ENCODE measurements at places on chromosomes 3 and 15. TPM values are rescaled to one million over a fixed set of nuclear protein-coding genes. Genes with fewer than 3 reads are reported as not detected.

GRCh38 chr3:156675830-156676767, 1.7 kb downstream of the TIPARP start:
- H3K4me3 ChIP-seq = peak overlapping the region; percentile 88
- DNase-seq = no peak
- H3K27me3 ChIP-seq = no peaks in the 10 kb centered on the region
- peak overlapping the region; percentile 96 for H3K27ac ChIP-seq
- peaks cover 23% of the 10 kb centered on the region for H3K36me3 ChIP-seq

DNA sequence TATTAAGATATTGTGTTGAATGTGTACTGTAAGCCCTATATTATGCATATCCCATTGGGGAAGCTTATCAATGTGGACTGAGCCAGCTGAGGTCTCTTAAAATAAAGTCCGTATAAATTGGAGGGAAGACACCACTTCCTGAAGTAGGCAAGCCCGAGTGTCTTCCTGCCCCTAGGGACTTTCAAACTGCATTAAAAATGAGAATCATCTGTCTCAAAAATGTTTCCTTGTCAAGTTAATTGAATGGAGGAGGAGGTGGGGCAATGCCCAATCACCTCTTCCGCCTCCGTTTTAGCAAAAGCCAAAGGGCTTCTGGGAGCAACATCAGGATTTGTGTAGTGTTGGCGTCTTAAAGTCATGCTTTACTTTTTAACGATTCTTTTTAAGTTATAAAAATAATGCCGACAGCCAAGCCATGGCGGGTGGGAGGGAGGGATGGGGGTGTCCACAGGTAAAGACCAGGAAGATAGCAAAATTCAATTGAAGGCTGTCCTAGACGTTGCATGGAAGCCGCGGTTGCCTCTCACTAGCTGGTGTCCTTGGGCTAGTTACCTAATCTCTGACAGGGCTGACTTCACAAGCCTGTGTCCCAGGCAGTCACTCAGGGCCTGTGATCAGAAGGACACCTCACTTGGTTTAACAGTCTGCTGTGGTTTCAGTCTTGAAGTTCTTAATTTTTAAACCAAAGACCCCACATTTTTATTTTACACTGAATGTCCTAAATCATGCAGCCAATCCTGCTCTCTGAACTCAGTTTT, 524.9 kb upstream of the PROK2 start:
- no peaks in the 10 kb centered on the region for H3K27me3 ChIP-seq
- H3K4me1 ChIP-seq = peaks cover 14% of the 10 kb centered on the region
- H3K27ac ChIP-seq = peak overlapping the region; percentile 38
- DNase-seq = no peak

The DVL3 gene
- 54.1 TPM for total RNA-seq

DNA sequence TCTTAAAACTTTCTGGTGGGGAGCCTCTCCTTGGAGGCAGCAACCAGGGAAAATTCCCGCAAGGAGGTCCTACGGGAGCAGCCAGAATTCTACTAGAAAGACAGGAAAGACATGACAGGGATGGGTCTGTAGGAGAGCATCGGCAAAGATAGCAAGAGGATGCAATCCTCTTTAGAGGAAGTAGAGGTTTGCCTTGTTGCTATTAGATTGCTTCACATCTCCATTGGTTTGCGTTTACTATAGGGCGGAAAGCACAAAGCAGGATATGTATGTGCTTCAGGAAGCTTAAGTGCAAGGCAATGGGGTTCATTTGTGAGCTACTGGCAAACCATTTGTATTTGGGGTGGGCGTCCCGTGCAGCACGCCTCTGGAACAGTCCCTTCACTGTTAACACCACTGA, 193.0 kb downstream of the RORA start:
- H3K4me3 ChIP-seq = no peak overlapping the region
- DNase-seq = no peak
- H3K4me1 ChIP-seq = peaks cover 27% of the 10 kb centered on the region

GRCh38 chr15:66240240-66240794, 13.2 kb downstream of the MEGF11 start:
- no peaks in the 10 kb centered on the region for H3K4me1 ChIP-seq
- H3K36me3 ChIP-seq = no peaks in the 10 kb centered on the region
- H3K4me3 ChIP-seq = no peak overlapping the region
- peaks cover 6% of the 10 kb centered on the region for H3K27me3 ChIP-seq

Data from upper lobe of right lung (tissue), 1 donor.